SJSA1 (cell line): ENCODE measurements at places on chromosomes 4 and X. TPM values are rescaled to one million over a fixed set of nuclear protein-coding genes. Genes with fewer than 3 reads are reported as not detected.

Gene MAGEB1
- total RNA-seq: not detected in 2 replicates

Gene PRR32
- total RNA-seq: not detected in 2 replicates

Gene FGFRL1
- 12.9 and 21.5 TPM in 2 replicates for total RNA-seq

Gene STK32B
- total RNA-seq: 0.38 and 0.50 TPM in 2 replicates

Gene SSR4
- total RNA-seq: 139 and 225 TPM in 2 replicates

Gene PPAT
- total RNA-seq: 26.6 and 40.6 TPM in 2 replicates

Gene SATL1
- total RNA-seq: 0.18 TPM in 1 of 2 replicates, not detected in the other

Gene GUCY1A1
- total RNA-seq: not detected in 2 replicates

Gene SUPT20HL2
- not detected in 2 replicates for total RNA-seq

Gene HS6ST2
- not detected in 2 replicates for total RNA-seq

GRCh38 chrX:38824176-38824575 lies 22.9 kb downstream of the MID1IP1 start:
- H3K4me3 ChIP-seq: no peak overlapping the region
- DNase-seq: no peak
- H3K27ac ChIP-seq: no peak overlapping the region
- no peaks in the 10 kb centered on the region for H3K36me3 ChIP-seq
- H3K27me3 ChIP-seq: no peaks in the 10 kb centered on the region
- H3K4me1 ChIP-seq: peaks cover 4% of the 10 kb centered on the region; the same call in 1 of the 2 replicates

GRCh38 chr4:19807505-19807904 lies 444.2 kb upstream of the SLIT2 start:
- DNase-seq: no peak
- H3K4me1 ChIP-seq: peaks cover 9% of the 10 kb centered on the region
- no peaks in the 10 kb centered on the region for H3K36me3 ChIP-seq
- no peak overlapping the region for H3K4me3 ChIP-seq
- no peaks in the 10 kb centered on the region for H3K27me3 ChIP-seq

DNA sequence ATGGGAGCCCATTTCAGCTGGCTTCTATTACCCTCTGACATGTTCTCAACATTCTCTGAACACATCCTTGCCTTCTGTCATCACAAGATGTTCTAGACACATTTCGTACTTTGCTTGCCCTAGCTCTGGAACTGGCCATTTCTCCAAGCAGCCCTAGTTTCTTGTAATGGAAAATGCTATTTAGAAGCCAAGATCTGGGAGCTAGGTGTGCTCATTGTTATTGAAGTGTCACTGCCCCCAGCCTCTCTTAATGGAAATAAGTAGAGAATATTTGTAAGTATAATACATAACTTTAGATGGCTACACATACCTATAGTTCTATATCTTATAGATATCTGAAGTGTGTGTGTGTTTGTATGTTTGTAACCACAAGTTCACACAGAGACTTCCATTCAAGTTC lies 6.9 kb downstream of the MRFAP1L1 start:
- DNase-seq: no peak
- peaks cover 8% of the 10 kb centered on the region for H3K36me3 ChIP-seq
- H3K27me3 ChIP-seq: no peaks in the 10 kb centered on the region

DNA sequence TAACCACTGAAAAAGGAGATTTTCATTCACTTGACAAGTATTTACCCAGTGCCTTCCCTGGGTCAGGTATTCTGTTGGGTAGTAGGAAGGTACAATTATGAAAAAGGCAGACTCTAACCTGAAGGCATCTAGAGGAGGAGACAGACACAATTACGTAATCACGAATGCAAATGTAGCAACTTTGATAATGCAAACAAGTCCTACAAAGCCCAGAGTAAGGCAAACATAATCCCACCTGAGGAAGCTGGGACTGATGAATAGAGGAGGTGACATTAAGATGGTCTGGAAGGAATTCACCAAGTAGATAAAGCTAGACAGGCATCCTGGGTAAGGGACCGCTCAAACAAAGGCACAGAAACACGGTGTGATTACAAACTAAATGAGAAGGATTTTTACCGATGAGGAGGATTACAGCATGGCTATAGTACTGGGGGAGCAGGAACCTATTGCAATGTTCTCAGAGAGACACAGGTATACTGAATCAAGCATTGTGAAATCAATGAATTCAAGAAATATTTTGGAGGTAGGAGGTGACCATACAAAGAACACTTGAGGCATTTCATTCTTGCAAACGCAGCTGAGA lies 37.1 kb downstream of the TMEM150C start:
- H3K27ac ChIP-seq: no peak overlapping the region
- no peaks in the 10 kb centered on the region for H3K27me3 ChIP-seq
- no peaks in the 10 kb centered on the region for H3K36me3 ChIP-seq
- no peak overlapping the region for H3K4me3 ChIP-seq

GRCh38 chrX:13220916-13221315 lies 98.9 kb downstream of the ATXN3L start:
- peaks cover 48% of the 10 kb centered on the region for H3K4me1 ChIP-seq
- no peak for DNase-seq
- no peaks in the 10 kb centered on the region for H3K27me3 ChIP-seq

- no peaks in the 10 kb centered on the region for H3K36me3 ChIP-seq
- no peak overlapping the region for H3K27ac ChIP-seq
- H3K4me1 ChIP-seq: peaks cover 6% of the 10 kb centered on the region
- H3K27me3 ChIP-seq: no peaks in the 10 kb centered on the region
- H3K4me3 ChIP-seq: no peak overlapping the region
- no peak for DNase-seq
These were observed 27.5 kb upstream of the GYG2 start for GRCh38 chrX:2801223-2801622.

GRCh38 chrX:107701493-107702121 lies 73.3 kb downstream of the PRPS1 start:
- H3K4me3 ChIP-seq: no peak overlapping the region
- H3K27ac ChIP-seq: no peak overlapping the region
- no peaks in the 10 kb centered on the region for H3K4me1 ChIP-seq
- no peaks in the 10 kb centered on the region for H3K36me3 ChIP-seq
- no peaks in the 10 kb centered on the region for H3K27me3 ChIP-seq
- DNase-seq: no peak

GRCh38 chrX:53813670-53814440 lies 127.3 kb upstream of the HUWE1 start:
- H3K36me3 ChIP-seq: no peaks in the 10 kb centered on the region
- H3K27ac ChIP-seq: no peak overlapping the region
- H3K4me1 ChIP-seq: no peaks in the 10 kb centered on the region
- H3K27me3 ChIP-seq: no peaks in the 10 kb centered on the region
- no peak overlapping the region for H3K4me3 ChIP-seq

DNA sequence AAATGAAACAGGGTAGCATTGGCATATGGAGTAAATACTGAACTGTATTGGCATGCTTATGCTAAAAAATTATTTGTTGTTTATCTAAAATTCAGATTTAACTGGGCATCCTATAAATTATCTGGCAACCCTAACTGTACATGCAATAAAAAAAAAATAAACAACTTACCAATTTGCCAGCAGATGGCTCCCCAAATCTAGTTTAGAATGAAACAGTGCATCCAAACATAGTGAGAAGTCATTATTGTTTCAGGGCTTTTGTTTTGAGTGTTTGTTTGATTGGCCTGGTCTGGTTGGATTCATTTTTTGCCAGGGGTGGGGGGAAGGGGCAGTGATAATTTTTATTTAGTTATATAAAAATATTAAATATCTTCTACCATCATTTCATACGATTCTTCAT lies 12.8 kb upstream of the NSUN7 start:
- H3K4me1 ChIP-seq: no peaks in the 10 kb centered on the region
- H3K27ac ChIP-seq: no peak overlapping the region
- no peak overlapping the region for H3K4me3 ChIP-seq
- no peaks in the 10 kb centered on the region for H3K27me3 ChIP-seq
- DNase-seq: no peak

- DNase-seq: no peak
- no peaks in the 10 kb centered on the region for H3K4me1 ChIP-seq
- no peak overlapping the region for H3K4me3 ChIP-seq
These were observed 129.4 kb upstream of the RAI2 start for GRCh38 chrX:17990532-17990931.

- H3K27me3 ChIP-seq: no peaks in the 10 kb centered on the region
- 0 out of 2 replicates have a peak, but pooled peaks cover 5% of the 10 kb centered on the region for H3K4me1 ChIP-seq
- H3K36me3 ChIP-seq: no peaks in the 10 kb centered on the region
- H3K27ac ChIP-seq: no peak overlapping the region
These were observed 120.7 kb upstream of the TRIM2 start for GRCh38 chr4:153083447-153083947.

GRCh38 chr4:98148856-98149255 lies 5.6 kb upstream of the STPG2 start:
- H3K4me3 ChIP-seq: no peak overlapping the region
- no peak for DNase-seq
- no peaks in the 10 kb centered on the region for H3K36me3 ChIP-seq
- H3K27ac ChIP-seq: no peak overlapping the region
- H3K27me3 ChIP-seq: no peaks in the 10 kb centered on the region

- no peaks in the 10 kb centered on the region for H3K4me1 ChIP-seq
- no peaks in the 10 kb centered on the region for H3K27me3 ChIP-seq
- H3K27ac ChIP-seq: no peak overlapping the region
These were observed 743.3 kb upstream of the AGA start for GRCh38 chr4:178185517-178185916.

- H3K4me1 ChIP-seq: peaks cover 5% of the 10 kb centered on the region
- H3K27me3 ChIP-seq: no peaks in the 10 kb centered on the region
- H3K36me3 ChIP-seq: no peaks in the 10 kb centered on the region
- no peak overlapping the region for H3K27ac ChIP-seq
These were observed 614.6 kb upstream of the SMIM31 start for GRCh38 chr4:164139291-164139690.

DNA sequence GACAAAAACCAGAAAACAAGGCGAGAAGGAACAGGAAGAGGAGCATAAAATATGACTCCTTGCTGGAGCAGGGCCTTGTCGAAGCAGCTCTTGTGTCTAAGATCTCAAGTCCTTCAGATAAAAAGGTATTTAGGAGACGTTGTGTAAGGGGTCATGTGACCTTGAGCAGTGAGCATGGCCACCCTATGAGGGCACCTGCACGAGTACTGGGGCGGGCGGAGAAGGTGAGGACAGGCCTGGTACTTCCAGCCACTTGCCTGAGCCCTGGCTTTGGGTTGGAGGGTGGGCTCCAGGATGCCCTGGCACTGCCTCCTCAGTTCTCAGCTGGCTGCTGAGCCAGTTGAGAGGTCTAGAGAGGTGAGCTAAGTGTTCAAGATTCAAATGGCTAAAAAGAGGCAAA lies 29.9 kb downstream of the NSD2 start:
- 0 out of 2 replicates have a peak, but pooled peaks cover 6% of the 10 kb centered on the region for H3K4me1 ChIP-seq
- no peaks in the 10 kb centered on the region for H3K27me3 ChIP-seq
- DNase-seq: no peak
- no peak overlapping the region for H3K4me3 ChIP-seq
- no peak overlapping the region for H3K27ac ChIP-seq

DNA sequence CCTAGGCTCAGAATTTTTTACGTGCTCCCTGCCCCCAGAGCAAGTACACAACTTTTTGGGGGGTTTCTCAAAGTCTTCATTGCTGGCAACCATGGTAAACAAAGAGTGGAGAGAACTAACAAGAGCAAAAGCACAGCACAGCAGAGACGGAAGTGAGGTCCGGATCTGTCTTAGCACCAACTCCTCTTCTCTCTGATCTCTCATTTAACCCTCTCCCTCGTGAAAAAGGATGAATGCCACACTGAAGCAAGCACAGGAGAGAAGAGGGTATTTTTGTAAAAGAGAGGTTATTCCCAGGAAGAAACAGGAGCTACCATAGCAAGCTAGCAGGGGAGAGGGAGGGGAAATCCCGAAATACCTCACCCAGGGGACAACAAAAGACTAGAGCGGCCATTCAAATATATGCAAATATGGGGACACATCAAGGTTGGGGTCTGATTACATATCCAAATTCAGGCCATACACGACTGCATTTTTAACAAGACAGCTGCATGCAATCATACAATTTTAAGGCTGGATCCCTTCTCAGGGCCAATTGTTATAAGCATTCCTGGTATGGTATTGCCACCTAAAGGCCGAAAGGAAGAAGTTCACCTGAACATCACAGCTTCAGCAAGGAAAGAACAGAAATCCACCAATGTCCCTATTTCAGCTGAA lies 46.6 kb downstream of the CD40LG start:
- no peak overlapping the region for H3K4me3 ChIP-seq
- no peak overlapping the region for H3K27ac ChIP-seq
- H3K36me3 ChIP-seq: no peaks in the 10 kb centered on the region
- no peaks in the 10 kb centered on the region for H3K27me3 ChIP-seq
- DNase-seq: no peak

DNA sequence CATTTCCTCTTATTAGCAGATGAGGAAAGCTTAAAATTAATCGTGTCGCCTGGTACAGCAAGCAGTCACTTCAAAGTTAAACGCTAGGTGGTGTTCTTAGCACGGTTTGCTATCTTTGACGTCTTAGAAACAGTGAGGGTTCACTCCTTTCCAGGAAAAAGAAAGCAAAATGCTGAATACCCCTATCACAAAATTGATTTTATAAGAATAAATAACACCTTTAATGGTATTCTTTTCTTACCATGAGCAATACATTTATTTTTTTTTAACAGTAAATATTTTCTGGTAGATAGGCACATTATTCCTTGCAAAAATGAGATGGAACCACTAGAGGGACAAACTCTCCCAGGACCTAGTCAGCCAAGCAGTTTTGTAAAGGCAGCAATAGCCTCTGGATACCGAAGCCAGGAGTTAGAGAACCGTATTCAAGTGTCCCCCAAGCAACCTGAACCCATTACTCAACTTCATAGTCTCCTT lies 153.9 kb downstream of the KDR start:
- no peak overlapping the region for H3K27ac ChIP-seq
- no peaks in the 10 kb centered on the region for H3K4me1 ChIP-seq
- no peak overlapping the region for H3K4me3 ChIP-seq
- DNase-seq: peak; percentile 40
- no peaks in the 10 kb centered on the region for H3K36me3 ChIP-seq
- H3K27me3 ChIP-seq: no peaks in the 10 kb centered on the region

- no peak overlapping the region for H3K27ac ChIP-seq
- H3K27me3 ChIP-seq: no peaks in the 10 kb centered on the region
- H3K4me1 ChIP-seq: no peaks in the 10 kb centered on the region
- H3K36me3 ChIP-seq: no peaks in the 10 kb centered on the region
- no peak for DNase-seq
These were observed 45.6 kb downstream of the WDR19 start for GRCh38 chr4:39227906-39228305.

- H3K27ac ChIP-seq: no peak overlapping the region
- no peaks in the 10 kb centered on the region for H3K27me3 ChIP-seq
- no peaks in the 10 kb centered on the region for H3K4me1 ChIP-seq
- no peaks in the 10 kb centered on the region for H3K36me3 ChIP-seq
- H3K4me3 ChIP-seq: no peak overlapping the region
These were observed 107.3 kb upstream of the PRDX4 start for GRCh38 chrX:23559975-23560374.

- no peak for DNase-seq
- H3K36me3 ChIP-seq: peaks cover 79% of the 10 kb centered on the region
- H3K27me3 ChIP-seq: no peaks in the 10 kb centered on the region
- H3K4me1 ChIP-seq: peaks cover 39% of the 10 kb centered on the region
These were observed 6.9 kb downstream of the PLAC8 start for GRCh38 chr4:83107631-83108030.

GRCh38 chr4:121728798-121729226 lies 32.0 kb upstream of the ANXA5 start:
- H3K36me3 ChIP-seq: no peaks in the 10 kb centered on the region
- H3K4me1 ChIP-seq: peaks cover 40% of the 10 kb centered on the region
- peak; percentile 92 for DNase-seq
- H3K27ac ChIP-seq: peak overlapping the region; percentile 98
- H3K4me3 ChIP-seq: no peak overlapping the region
- H3K27me3 ChIP-seq: no peaks in the 10 kb centered on the region
